D341Med (cell line): ENCODE measurements at places on chromosomes 1 and 21.

DNA sequence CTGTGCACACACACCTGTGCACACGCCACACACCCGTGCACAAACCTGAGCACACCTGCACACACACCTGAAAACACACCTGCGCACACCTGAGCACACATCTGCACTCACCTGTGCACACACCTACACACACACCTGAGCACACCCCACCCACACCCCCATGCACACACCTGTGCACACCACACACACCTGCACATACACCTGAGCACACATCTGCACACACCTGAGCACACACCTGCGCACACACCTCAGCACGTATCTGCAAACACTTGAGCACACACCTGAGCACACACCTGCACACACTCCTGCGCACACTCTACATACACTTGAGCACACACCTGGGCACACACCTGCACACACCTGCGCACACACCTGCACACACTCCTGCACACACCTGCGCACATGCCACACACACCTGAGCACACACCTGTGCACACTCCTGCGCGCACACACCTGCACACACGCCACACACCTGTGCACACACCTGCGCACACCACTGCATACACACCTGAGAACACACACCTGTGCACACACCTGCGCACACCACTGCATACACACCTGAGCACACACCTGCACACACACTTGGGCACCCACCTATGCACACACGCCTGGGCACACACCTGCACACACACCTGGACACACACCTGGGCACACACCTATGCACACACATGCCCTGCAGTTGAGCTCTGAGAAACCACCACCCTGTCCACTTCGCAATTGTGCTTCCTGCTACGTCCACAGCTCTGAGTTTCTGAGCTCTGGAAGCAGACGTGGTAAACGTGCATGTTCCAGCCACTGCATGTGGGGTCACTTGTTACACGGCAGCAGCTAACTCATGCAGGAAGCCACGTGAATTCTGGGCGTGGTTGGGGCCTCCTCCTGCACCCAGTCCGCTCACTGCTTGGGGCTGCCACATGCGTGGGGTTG, 8.0 kb upstream of the C1orf159 start:
- no peak for DNase-seq

DNA sequence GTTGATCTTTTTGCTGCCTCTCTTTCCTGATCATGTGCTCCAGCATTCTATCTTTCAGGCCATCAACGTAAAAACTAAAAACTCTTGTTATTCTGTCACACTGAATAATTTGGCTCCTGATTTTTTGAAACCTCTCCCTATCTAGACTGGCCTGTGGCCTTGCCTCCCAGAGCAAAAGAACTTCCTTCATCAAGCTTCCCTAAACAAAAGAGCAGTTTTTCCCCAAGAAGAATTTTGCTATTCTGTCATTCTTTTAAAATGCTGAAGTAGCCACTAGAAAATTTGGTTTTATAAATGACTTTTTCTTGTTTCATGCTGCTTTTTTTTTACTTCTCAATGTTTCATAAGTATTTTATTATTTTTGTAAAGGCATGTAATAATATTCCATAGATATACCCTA, 37.1 kb upstream of the CR2 start:
- DNase-seq: no peak

GRCh38 chr1:3670823-3671265, 18.5 kb downstream of the TP73 start:
- no peak for DNase-seq

GRCh38 chr1:203536575-203536974, 42.6 kb downstream of the OPTC start:
- no peak for DNase-seq

DNA sequence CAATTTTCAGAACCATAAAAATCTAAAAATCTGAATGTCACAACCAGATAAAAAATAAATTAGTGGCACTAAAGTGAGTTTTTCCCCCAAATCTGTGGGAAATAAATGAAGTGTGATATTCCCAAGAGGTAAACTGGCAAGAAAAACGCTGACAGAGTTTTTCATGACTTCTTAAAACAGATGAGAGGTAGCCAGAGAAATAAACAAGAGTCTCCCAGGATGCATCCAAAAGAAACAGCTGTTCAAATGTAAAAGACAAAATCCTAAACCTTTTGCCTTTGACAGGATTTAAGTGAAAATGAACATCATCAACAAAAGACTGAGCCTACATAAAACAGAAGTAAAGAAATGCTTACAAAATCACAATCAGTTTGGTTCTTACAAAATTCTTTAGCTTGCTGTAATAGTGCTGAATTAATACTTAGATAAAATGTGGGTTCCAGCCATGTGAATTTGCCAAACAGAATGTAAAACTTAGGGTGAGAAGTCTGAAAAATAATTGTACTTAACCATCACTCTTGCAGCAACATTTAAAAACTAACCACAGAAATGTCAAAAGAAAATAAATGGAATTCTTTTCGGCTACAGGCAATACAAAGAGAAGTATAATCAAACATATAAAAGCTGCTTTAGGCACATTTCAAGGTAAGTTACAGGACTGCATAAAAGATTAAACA, 133.6 kb downstream of the EIF4G3 start:
- DNase-seq: no peak

- no peak for DNase-seq
These were observed 150.0 kb downstream of the BACH1 start for GRCh38 chr21:29448766-29449165.

- DNase-seq: no peak
These were observed 22.3 kb upstream of the CASQ2 start for GRCh38 chr1:115790846-115791245.

- DNase-seq: no peak
These were observed 5.2 kb upstream of the FTCD start for GRCh38 chr21:46160657-46160906.

GRCh38 chr1:154414606-154415005, 9.5 kb downstream of the IL6R start:
- no peak for DNase-seq

- DNase-seq: no peak
These were observed 188.0 kb downstream of the RERE start for GRCh38 chr1:8629241-8630091.

- no peak for DNase-seq
These were observed 3.6 kb downstream of the B3GALT5 start for GRCh38 chr21:39616211-39616772.

GRCh38 chr1:183733715-183734114, 71.2 kb upstream of the RGL1 start:
- no peak for DNase-seq

GRCh38 chr1:45746922-45747321, 3.5 kb downstream of the IPP start:
- no peak for DNase-seq

- DNase-seq: no peak
These were observed 31.1 kb upstream of the UAP1 start for GRCh38 chr1:162530307-162530987.

DNA sequence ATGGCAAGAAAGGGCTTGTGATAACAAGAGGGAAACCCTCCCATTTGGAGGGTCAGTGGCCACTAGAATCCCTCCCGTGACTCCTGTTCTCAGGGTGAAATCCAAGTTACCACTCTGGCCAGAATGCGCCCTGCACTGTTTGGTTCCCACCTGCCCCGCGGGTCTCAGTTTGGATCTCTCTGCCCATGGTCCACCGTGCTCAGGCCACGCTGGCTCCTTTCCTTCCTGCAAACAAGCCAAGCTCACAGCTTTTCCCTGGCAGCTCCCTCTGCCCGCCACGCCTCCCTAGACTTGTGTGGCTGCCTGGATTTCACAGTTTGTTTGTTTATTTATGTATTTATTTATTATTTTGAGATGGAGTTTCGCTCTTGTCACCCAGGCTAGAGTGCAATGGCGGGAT, 179.5 kb upstream of the VAMP3 start:
- no peak for DNase-seq

DNA sequence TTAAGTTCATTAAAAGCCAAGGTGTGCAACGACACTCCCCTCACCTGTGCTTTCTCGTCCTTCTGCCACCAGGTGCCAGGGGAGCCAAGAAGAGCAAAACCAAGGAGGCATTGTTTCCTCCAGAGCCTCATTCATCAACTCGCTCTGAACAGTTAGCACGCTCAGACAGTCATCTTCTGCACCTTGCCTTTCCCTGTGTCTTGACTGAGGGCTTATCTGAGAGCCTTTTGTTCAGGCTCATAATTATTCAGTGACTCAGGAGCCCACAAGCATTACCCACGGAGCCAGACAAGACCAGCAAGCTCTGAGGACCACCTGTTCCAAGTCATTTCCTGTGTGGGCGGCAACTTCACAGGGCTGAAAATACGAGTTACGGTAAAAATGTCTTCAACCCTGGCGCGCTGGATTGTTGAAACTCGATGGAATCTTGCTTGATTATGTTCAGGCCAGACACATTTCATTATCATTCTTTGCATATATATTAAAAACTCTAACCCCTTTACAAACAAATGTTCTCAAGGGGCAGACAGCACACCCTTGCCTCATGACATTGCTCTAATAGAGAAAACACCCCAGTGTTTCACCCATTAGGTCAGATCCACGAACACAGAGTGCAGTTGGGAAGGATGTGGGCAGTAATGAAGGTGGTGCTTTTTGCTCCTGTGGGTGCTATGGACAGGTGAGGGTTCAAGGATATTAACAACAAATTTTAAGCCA, 89.7 kb upstream of the RUNX1 start:
- no peak for DNase-seq

- DNase-seq: no peak
These were observed 35.3 kb downstream of the FCRL5 start for GRCh38 chr1:157517016-157517415.

GRCh38 chr21:33840771-33841170, 74.8 kb downstream of the ATP5PO start:
- DNase-seq: no peak

- DNase-seq: no peak
These were observed 2.9 kb downstream of the CRYZ start for GRCh38 chr1:74729741-74730478.

DNA sequence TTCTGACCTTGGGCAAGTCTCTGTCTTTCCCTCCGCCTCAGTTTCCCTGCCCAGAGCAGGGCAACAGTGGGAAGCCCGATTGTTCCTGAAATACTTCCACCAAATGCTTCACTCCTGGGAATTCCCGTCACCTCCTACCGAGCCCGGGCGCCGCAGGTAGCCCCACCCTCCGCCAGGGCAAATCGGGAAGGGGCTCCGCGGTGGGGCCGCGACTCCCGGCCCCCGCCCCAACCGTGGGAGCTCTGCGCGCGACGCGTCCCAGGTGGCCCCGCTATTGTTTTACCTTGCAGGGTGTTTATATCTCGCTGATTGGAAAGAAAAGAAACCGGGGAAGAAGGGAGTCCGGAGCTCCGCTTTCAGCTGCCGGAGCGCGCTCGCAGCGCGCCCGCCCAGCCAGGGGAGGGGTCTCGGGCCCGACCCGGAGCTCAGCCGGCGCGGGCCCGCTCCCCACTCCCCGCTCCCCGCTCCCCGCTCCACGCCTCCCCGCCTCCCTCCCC, 407 bp downstream of the IGSF3 start:
- peak; percentile 55 for DNase-seq

DNA sequence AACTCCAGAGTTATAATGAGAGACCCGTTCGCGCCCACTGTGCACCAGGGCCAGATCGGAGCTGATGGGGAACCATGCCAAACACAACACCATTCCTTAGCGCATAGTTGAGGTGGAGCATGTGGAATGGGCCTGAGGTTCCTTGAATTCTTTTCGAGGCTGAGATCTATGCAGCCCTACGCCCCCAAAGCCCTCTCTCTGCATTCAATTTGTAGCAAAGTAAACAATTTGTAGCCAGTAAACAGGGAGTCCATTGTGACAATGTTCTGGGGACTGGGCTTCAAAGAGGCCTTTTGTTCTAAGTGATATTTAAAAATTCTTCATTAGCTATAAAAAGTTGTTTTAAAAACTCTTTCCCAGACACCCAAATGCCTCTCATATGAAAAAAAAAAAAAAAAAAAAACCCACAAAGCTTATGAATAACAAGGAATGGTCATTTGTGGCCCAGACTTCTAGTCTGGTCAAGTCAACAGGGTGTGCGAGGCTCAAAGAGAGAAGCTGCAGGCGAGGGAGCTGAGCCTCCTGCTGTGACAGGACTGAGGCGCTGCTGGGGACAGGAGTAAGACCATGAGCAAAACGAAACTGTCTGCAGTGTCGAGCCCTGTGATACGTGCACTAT, 30.6 kb upstream of the KCNE2 start:
- DNase-seq: no peak

DNA sequence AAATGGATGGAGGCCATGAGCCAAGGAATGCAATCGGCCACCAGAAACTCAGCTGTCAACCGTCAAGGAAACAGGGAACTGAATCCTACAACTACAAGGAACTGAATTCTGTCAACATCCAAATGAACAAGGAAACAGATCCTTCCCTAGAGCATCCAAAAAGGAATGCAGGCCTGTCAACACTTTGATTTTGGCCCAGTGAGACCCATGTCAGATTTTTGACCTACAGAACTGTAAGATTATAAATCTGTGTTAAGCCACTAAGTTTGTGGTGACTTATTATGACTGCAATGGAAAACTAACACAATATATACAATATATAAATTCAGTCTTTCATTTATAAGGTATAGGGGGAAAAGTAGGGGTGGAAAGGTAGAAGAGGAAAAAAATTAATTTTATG, 55.3 kb downstream of the SHCBP1L start:
- no peak for DNase-seq

DNA sequence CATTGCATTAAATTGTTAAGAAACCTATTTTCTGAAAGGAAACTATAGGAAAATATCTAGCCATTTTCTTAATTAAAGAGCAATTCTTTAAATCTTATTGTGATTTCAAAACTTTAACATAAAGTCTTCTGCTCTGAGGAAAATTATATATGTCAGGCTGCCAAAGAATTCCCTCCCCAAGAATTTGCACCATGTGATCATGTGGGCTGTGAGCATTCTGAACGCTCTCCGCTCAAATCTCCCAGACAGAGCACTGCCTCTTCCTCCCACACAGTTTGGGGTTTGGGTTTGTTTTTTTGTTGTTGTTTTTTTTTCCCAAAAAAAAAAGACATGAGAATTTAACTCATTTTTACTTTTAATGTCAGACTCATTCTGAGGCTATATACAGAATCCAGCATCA, 155.9 kb upstream of the PALMD start:
- no peak for DNase-seq

- DNase-seq: no peak
These were observed 56.7 kb downstream of the LACTBL1 start for GRCh38 chr1:22915816-22916470.

GRCh38 chr1:55334160-55334559, 119.0 kb upstream of the USP24 start:
- no peak for DNase-seq

- no peak for DNase-seq
These were observed 132.9 kb downstream of the PTPRU start for GRCh38 chr1:29368936-29369932.

- no peak for DNase-seq
These were observed 32.4 kb downstream of the KIF1B start for GRCh38 chr1:10242811-10243210.

- no peak for DNase-seq
These were observed 51.8 kb downstream of the DOP1B start for GRCh38 chr21:36208326-36209013.

DNA sequence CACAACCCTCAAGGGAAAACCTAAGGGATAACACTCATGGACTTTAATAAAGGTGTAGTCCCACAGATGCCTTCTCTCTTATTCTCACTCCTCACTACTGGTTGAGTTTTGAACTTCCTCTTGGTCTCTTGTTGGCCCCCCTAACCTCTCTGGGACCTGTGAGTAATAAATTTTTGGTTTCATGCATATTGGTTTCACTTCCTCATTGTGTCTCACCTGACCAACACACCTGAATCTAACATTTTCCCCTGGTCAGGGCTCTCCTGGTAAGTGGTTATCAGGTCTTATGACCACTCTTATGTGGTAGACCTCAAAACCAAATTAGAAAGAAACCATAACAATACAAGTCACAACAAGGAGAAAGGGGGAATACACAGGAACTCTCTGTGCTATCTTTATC, 60.5 kb upstream of the PRMT6 start:
- DNase-seq: no peak

- DNase-seq: no peak
These were observed 9.8 kb upstream of the CLDN14 start for GRCh38 chr21:36489776-36490165.
